Stimulated activated CD4-positive, alpha-beta T cell treated with anti-CD3 and anti-CD28 coated beads, Interleukin-1b, Interleukin-23, amount 100 ng/mL, for 1 hour (primary cell): ENCODE measurements at places on chromosomes 2 and 18.

- DNase-seq, result no peak
These were observed 49.6 kb downstream of the KIF5C start for GRCh38 chr2:148924514-148925178.

GRCh38 chr2:166373951-166374350 is 1.8 kb downstream of the SCN9A start:
- DNase-seq, result no peak

- no peak for DNase-seq
These were observed 273.6 kb downstream of the SRBD1 start for GRCh38 chr2:45337481-45337880.

DNA sequence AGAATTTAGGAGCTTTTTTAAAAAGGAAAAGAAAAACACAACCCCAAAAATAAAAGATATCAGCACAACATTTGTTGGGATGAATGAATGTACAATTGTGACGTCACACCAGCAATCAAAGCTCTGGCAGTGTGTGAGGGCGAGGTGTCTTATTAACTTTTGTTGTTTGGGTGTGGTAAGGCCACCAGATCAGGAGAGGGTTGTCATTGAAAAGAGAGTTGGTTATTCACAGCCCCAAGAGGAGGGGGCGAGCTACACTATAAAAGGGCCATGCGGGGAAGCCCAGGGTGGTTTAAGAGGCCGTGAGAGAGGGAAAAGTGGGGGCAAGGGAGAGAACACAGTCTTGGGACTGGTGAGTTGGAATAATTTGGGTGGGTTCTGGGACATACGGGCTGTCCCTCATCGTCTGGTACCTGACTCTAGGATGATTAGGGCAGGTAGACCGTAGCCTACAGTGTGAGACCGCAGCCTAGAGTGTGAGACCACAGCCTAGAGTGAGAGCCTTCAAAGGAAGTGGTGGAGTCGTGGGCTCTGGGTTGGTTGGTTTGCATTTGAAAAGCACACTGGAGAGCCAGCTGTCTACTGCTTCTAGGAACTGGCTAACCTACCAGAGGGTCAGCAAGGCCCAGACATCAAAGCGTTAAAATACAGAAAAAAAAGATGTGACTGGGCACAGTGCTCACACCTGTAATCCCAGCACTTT is 128.4 kb downstream of the INO80D start:
- no peak for DNase-seq

GRCh38 chr2:239273280-239274234 is 127.3 kb downstream of the HDAC4 start:
- no peak for DNase-seq

- no peak for DNase-seq
These were observed 28.3 kb upstream of the UBE2E3 start for GRCh38 chr2:180952082-180952481.

DNA sequence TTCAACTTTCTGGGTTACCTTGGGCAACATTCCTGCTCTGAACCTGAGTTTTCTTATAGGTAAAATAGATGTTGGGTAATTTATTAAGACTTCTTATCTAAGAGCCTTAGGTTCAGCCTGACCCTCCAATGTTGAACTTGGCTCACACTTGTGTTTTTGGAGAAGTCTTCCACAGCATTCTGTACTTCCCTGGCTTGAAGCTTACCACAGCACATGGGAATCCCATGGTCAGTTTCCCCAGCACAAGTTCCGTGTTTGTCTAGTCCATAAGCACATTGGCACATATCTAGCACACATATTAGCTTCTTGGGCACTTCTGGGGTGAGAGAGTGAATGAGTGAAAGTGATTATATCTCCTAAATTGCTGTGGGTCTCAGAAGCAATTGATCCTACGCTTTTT is 782.5 kb upstream of the HS6ST1 start:
- DNase-seq, result no peak

- DNase-seq, result no peak
These were observed 255.6 kb downstream of the PTPRM start for GRCh38 chr18:7822435-7823331.

GRCh38 chr2:8544171-8544785 is 137.6 kb upstream of the ID2 start:
- DNase-seq, result no peak

- DNase-seq, result no peak
These were observed 90.9 kb downstream of the ACVR1 start for GRCh38 chr2:157785200-157785599.

DNA sequence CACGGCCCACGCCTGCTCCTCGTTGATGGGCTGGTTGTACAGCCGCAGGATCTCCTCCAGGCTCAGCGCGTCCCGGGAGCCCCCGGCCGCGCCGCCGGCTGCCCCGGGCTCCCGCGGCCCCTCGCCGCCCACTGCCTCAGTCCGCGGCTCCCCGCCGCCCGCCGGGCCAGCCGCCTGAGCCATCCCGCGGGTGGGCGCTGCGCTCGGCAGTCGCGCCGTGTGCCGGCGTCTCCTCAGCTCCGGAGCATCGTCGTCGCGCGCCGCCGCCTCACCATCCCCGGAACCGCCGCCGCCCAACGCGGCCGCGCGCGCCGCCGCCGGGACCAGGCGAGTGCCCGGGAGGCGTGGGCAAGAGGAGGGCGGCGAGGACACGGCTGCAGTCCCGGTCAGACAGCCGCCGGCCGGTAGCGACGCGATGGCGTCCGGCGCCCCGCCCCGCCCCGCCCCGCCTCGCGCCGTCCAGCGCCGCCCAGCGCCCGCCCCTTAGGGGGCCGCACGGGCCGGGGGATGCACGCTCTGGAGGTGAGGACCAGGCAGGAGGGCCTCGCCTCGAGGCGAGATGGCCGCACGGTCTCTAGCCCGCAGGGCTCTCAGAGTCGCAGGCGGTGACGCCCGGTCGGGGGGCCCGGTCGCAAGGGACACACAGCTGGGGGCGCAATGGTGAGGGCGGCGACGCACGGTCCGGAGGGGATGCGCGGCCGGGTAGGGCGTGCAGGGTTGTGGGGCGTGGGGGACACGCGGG is at the start of gene SPIRE1:
Gene SPIRE1 (minus strand): TSS at position 424 of the 742 bp plus-strand sequence. CDS start 241 bp downstream, at position 183.
- no peak for DNase-seq

- no peak for DNase-seq
These were observed 8.1 kb downstream of the PFN4 start for GRCh38 chr2:24115057-24115456.

- DNase-seq, result no peak
These were observed 16.2 kb downstream of the C2orf76 start for GRCh38 chr2:119350311-119350998.

DNA sequence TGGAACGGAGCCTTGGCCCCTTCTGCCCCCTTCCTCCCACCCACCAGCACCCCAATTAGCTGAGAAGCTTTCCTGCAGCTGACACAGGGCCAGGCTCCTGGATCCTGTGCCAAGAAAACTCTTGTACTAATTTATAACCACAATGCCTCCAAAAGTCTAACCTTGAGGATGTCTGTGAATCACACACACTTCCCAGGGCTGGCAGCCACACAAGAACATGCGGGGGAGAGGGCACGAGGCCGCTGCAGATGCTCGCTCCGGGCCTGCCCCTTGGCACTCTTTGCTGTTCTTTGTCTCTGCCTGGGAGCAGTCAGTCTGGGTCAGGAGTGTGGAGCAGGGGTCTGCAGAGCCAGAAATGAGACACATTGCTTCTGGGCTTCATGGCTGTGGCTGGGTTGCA is 62.7 kb upstream of the KIF5C start:
- DNase-seq, result no peak

- DNase-seq, result no peak
These were observed 31.3 kb upstream of the SSB start for GRCh38 chr2:169767243-169767888.

DNA sequence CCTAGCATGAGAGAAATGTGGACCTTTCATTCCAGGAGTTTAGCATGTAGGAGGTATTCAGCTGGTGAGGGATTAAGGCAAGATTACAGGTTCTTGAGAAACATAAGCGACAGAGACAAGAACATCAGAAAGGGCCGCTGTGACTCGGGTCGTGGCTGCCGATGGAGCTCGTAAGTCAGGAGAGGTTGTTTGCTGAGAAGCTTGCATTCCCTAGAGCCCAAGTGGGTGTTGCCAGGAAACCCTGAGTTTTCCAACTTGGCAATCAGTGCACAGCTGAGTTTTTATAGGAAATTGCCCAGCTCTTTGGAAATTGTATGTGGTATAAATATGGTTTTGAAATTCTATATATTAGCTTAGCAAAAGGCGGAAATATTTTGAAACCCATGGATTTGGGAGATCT is 46.4 kb upstream of the CYP1B1 start:
- no peak for DNase-seq

DNA sequence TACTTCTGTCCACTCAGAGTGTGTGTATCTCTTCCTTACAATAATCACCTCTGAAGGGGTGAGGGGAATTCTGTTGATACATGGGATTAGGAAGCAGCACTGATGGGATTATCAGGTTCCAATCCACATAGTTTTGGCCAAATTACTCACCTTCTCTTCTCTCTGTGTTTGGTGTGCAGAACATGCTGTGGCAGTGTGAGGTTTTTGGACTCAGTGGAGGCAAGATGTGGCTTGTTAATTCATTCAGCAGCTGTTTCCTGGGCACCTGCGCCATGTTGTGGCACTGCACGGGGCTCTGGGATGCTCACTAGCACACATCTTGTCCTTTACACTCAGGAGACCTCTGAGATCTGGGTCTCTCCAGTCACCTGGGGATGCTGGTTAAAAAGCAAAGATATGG is 350.3 kb upstream of the HS6ST1 start:
- DNase-seq, result no peak

GRCh38 chr2:177338177-177338721 is 54.3 kb upstream of the AGPS start:
- DNase-seq, result no peak

DNA sequence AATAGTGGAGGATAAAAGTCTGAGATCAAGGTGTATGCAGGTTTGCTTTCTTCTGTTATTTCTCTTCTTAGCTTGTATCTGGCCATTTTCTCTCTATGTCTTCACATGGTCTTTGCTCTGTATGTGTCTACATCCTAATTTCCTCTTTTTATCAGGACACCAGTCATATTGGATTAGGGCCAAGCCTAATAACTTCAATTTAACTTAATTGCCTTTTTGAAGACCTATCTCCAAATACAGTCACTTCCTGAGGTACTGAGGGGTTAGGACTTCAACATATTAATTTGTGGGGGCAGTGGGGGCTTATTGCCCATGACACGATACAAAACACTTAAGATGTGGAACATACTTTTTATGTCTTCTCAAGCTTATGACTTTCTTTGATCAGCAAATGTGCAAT is 632.9 kb upstream of the CELF4 start:
- DNase-seq, result no peak

DNA sequence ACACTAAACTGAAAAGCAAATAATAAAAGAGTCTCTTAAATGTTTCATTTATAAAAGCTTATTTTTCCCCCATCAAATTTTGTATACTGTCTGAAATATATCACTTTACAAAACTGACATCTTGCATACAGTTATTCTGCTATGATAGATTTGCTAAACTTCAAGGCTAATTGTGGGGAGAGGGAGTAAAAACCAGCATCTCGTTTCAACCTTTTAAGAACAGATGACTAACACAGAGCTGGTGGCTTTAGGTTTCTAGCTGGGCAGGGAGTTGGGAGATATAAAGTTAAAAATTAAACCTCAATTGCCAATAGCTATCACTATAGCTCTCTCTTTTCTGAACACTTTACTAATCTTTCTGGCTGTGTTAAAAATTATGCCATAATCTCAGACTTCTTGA is 23.5 kb downstream of the C1D start:
- DNase-seq, result no peak

- no peak for DNase-seq
These were observed 473.3 kb downstream of the SPAG16 start for GRCh38 chr2:213757525-213757924.

DNA sequence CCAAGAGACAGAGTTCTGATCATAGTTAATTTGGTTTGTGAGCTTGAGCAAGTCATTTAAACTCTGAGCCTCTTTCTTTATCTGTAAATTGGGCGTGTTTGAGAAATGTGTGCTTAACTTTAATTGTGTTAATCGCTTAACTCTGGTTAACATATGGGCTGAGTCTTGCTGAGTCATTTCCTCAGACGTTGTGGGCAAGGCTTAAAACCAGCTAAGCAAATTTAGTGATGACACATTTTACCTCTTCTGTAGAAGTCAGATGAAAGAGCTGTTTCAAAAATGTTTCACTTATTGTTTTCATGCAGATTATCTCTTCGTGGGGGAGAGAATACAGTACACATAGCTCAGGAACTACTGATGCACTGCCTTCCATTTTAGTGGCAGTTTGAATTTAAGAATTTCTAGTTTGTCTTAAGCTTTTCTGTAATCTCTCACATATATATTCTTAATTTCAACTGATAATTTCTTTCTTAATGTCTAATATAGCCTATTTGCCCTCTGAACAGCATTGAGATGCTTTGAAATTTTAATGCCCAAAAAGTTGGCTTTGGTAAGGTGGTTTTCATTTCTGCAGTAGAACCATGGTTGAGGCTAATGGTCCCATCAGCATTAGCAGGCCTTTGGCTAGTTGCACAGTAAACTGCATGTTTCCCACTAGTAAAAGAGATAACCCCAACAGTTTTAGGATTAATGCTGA is 34.9 kb downstream of the RAB10 start:
- DNase-seq, result no peak

DNA sequence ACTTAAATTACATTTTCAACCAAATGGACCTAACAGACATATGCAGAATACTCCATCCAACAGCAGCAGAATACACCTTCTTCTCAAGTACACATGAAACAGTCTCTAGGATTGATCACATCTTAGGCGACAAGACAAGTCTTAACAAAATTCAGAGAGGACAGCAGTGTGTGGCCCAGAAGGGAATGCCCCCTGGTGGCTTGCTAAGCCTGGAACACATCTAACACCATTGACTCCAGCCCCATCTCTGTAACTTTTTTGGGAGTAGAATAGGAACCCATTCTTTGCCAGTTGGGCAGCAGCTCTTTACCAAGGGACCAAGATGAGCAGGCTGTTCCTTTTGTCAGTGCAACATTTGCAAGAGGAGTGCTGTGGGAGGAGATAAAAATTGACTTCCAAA is 249.9 kb downstream of the PLCL1 start:
- DNase-seq, result peak; percentile 17

DNA sequence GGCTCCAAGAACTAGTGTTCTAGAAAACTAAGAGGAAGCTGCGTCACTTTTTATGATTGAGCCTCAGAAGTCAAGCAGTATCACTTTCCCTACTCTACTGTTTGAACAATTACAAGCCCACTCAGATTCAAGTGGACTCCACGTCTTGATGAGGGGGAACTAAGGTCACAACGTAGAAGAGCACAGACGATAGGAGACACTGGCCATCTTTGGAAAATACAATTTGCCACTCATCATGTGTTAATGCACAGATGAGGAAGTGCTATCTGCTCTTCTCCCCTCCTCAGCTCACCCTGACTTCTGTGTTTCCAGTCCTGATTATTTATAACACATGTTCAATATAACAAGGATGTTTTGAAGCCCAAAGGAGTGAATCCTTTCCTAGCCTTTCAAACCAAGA is 76.1 kb upstream of the CYP1B1 start:
- no peak for DNase-seq

DNA sequence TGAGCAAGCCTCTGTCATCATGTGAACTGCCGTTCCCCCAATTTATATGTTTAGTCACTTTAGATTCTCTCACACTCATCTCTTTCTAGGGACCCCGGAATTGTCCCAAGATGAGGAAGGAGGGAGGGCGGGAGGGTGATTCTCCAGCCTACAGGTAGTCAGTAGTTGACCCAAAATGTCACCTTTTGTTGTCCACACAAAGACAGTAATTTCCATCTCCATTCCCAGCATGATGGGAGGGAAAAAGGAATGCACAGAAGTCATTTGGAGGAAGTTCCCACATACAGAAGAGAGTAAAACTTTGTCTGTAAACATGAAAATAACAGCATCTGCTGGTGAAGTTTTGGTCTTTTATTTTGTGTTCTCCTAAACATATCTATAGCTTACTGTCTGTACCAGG is 222.9 kb downstream of the KLHL29 start:
- DNase-seq, result no peak

- DNase-seq, result no peak
These were observed 8.3 kb upstream of the EGR4 start for GRCh38 chr2:73301636-73302035.
